Immature natural killer cell (primary cell): ENCODE measurements at places on chromosomes 11 and 22. TPM values are rescaled to one million over a fixed set of nuclear protein-coding genes. Genes with fewer than 3 reads are reported as not detected.
A peak's percentile ranks its signal among the peaks of the same experiment; 100 is the strongest.

GRCh38 chr11:113880971-113881370 lies 5.6 kb upstream of the USP28 start:
- no peak for DNase-seq

DNA sequence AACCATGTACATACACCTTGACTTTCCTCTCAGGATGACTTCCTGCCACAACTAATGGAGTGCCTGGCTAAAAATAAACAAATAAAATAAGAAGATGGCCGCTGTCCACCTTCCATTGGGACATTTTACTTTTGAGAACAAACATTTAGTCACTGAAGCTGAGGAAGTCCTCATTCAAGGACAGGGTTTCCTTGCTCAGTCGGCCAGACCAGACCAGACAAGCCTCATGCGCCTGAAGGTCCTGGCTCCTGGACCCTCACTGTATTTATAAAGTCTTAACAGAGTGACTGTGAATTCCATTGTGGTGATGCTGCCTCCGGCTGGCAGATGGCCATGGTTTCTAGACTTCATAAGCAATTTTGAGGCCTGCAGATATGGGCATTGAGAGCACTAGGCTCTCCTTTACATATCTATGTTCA lies 114.5 kb downstream of the MAML2 start:
- no peak for DNase-seq

- no peak for DNase-seq
These were observed 92.6 kb downstream of the TSPAN18 start for GRCh38 chr11:44819346-44819745.

SDF2L1 gene
- polyA plus RNA-seq: 227 TPM

- no peak for DNase-seq
These were observed 68.3 kb downstream of the CTTN start for GRCh38 chr11:70466596-70466995.

- DNase-seq: peak; percentile 55
These were observed 69.0 kb downstream of the MED15 start for GRCh38 chr22:20576445-20576816.

KRTAP5-6 gene
- not detected for polyA plus RNA-seq

TSPAN32 gene
- 223 TPM for polyA plus RNA-seq

PACS1 gene
- polyA plus RNA-seq: 10.0 TPM

- DNase-seq: no peak
These were observed 23.3 kb downstream of the OSBP2 start for GRCh38 chr22:30717952-30718351.

SCGB1A1 gene
- polyA plus RNA-seq: not detected

FOLR2 gene
- polyA plus RNA-seq: not detected

DNA sequence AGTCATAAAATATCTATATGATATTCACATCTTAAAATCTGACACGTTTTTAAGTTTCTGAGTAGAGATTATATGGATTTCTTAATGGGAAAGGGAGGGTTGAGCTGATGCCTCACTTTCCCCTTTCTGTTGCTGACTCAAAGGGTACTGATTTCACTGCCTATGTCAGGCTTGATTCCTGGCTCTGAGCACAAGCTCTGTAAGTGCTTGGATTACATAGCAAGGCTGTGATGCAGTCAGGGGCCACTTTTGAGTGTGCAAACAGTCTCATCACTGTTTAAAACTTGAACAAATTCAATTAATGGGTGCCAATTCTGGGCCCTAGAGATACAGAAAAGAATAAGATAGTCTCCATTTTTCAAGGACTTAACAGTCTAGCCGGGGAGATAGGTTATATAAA lies 14.4 kb downstream of the ATXN10 start:
- DNase-seq: no peak

- no peak for DNase-seq
These were observed 38.8 kb downstream of the FLI1 start for GRCh38 chr11:128732471-128733277.

DNA sequence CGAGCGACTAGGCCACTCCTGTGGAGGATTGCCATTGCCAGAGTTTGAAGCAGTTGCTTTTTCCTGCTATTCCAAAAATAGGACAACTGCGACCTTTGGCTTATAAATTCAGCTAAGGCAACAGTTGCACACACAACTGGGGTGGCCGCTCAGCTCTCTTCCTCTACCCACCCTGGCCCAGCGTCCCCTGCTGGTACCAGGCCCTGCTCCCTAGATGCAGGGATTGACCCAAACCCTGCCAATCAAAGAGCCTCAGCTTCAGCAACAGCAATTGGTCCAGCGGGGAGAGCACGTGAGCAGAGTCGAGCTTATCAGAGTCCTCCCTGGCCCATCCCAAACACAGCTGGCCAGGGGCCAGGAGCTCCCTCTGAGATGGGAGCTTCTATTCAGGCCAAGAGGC lies 22.0 kb upstream of the CABP2 start:
- no peak for DNase-seq

GRCh38 chr11:859394-860131 lies 16.9 kb downstream of the TSPAN4 start:
- no peak for DNase-seq

OR2AT4 gene
- not detected for polyA plus RNA-seq

DNA sequence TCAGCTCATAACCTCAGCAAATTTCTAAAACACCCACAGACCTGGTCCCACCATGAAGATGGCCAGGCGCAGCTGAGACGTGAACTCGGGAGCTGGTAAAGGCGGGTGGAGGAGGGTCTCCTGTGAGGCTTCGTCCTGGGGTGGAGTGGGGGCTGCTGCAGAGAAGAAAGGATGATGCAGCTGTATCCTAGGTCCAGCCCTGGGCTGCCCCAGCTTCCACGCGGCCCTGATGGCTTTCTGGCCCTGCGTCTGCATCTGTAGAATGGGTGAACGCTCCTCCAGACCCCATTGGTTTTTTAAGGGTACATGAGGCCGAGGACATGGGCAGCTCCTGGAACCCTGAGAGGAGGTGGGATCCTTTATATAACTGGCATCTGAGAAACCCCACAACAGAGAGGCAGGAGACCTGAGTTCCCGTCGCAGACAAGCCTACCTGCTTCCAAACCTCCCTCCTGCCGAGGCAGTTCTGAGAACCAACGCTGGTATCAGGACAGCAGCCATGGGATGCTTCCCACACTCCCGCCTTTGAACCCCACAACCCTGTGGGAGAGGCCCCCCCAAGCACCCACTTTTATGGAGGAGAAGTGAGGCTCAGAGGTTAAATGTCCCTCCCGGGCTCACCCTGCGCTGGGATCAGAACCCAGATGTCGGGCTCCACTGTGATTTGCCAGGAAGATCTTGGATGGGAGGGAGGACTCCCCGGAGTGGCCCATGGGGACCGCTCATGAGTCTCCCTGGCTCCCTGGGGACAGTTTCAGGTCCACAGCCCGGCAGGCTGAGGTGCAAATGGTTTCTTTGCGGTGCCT lies 55.2 kb upstream of the FGF3 start:
- DNase-seq: no peak

DNA sequence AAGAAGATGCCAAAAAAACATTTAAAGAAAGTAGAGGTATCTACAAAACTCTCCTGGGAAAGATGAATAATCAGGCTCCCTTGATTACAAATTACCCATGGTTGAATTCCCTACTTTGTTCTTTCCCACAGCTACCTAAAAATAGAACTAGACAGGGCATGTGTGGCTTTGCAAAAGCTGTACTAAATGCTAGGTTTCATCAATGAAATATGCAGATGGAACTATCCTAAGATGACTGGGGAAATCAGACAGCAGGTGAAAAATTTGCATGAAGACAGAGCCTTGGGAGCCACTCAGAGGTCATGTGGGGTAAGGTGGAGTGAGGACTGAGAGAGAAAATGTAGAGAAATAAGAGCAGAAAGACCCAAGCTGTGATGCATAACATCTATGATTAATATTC lies 14.7 kb downstream of the LAYN start:
- no peak for DNase-seq

- DNase-seq: no peak
These were observed 15.2 kb downstream of the EHF start for GRCh38 chr11:34636127-34636526.

DNA sequence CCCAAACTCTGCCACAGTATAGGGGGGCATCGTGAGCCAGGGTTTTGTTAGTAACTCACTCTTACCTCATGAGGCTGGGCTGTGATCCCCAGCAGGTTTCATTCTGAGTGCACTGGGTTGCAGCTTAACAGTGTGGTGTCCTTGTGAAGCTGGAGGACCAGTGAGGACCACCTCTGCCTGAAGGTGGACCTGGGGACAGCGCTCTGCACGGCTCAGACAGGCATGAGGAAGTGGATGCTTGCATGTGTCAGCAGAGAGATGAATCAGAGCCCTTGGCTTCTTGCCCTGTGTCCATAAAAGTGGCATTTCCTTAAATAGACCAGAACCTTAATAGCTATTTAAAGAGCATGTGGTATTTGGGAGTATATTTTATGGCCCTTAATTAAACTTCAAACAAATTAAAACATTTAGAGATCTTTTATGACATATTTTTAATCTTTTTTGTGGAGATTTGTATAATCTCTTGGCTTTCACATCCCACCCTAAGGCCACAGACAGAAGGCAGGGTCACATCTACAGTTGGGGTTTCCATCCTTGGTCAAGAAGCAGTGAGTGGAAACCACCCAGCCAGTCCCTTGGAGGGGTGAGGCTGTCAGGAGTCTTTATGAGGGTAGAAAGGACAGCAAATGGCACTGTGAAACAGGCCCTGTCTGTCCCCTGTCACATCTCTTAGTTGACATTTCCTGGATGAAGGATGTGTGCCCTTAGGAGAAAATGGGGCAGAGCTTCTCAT lies 24.8 kb upstream of the ADORA2A start:
- DNase-seq: no peak

DNA sequence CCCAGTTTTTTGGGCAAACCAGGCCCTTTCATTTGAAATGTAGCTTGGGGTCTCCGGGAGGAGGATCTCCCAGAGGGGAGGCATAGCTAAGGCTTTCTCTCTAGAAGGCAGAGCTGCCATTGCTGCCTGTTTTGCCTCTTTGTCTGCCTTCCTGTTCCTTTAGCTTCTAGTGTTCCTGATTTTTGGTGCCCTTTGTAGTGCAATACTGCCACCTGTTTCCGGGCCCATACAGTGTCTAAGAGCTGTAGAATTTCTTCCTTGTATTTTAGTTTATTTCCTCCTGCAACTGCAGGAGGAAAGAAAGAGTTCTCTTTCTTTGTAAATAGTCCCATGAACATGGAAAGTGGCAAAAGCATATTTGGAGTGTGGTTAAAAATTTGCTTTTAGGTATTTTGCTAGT lies 19.3 kb upstream of the GLYATL1 start:
- no peak for DNase-seq

DNA sequence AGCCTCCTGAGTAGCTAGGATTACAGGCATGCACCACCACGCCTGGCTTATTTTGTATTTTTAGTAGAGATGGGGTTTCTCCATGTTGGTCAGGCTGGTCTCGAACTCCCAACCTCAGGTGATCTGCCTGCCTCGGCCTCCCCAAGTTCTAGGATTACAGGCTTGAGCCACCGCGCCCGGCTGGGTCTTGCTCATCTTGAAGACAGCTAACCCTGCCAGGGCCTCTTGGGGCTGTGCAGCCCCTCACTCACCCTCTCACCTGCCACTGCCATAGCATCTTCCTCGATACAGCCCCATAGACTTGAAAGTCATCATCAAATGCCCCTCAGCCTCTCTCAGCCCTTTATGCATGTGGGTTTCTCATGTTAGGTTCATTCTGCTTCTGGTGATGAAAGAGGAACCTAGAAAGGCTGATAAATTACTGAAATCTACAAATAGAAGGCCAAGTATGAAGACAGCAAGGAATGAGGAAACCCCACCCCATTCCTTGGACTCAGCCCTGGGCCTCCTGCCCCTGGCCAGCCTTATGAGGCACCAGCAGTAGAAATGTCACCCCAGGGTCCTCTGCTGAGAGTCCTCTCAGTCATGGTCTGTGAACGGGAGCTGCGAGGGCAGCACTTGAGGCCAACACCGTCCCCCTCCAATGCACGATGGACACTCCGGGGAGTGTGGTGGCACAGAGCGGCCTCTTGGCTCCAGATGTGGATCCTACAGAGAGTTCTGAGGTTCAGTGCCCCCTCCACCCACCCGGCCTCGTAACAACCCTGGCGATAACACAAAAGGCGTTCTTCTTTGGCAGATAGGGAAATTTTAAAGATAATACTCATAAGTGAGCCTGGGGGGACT lies 24.8 kb downstream of the SCGB1A1 start:
- no peak for DNase-seq

DNA sequence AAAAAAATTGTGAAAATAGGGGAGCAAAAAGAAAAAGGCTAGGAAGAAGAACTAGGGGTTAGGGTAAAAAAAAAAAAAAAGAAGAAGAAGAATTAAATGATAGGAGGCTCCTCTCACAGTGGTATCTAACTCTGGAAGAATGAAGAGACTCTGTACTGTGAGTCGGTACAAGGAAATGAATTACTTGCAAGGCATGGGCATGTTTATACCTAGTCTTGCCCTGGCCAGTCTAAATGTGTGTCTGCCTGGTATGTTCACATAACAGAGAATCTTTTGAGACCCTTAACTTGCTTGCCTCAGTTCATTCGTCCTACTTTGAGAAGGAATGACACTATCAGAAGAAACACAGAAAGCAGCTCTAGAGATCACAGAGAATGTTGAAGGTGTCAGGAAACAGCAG lies 159.6 kb downstream of the SWAP70 start:
- no peak for DNase-seq

GRCh38 chr22:21933910-21934309 lies 18.7 kb downstream of the PPM1F start:
- DNase-seq: no peak

- DNase-seq: no peak
These were observed 86.1 kb downstream of the ARHGAP8 start for GRCh38 chr22:44838316-44839016.

GRCh38 chr11:43934601-43935423 lies 7.6 kb upstream of the C11orf96 start:
- no peak for DNase-seq

YPEL4 gene
- not detected for polyA plus RNA-seq

- no peak for DNase-seq
These were observed 128.2 kb downstream of the SGSM3 start for GRCh38 chr22:40498420-40499208.

- no peak for DNase-seq
These were observed 1509.3 kb downstream of the FAM181B start for GRCh38 chr11:81224396-81224795.

SAA2 gene
- not detected for polyA plus RNA-seq

OR1S1 gene
- not detected for polyA plus RNA-seq

CELSR1 gene
- polyA plus RNA-seq: 1.6 TPM

NAP1L4 gene
- polyA plus RNA-seq: 139 TPM

TMEM218 gene
- 39.9 TPM for polyA plus RNA-seq

GRCh38 chr22:24768537-24769374 lies 5.8 kb downstream of the PIWIL3 start:
- peak; percentile 54 for DNase-seq

APIP gene
- 17.2 TPM for polyA plus RNA-seq

GRCh38 chr11:42465623-42466022 lies 846.2 kb upstream of the API5 start:
- DNase-seq: no peak

- no peak for DNase-seq
These were observed 17.5 kb upstream of the TXNRD2 start for GRCh38 chr22:19959043-19959586.

MEI1 gene
- 178 TPM for polyA plus RNA-seq
